ENCODE measurements at places on chromosomes 11 and 22.

- no peak for DNase-seq
Measured at GRCh38 chr22:26494506-26494905, 10.8 kb downstream of the SRRD start.

DNA sequence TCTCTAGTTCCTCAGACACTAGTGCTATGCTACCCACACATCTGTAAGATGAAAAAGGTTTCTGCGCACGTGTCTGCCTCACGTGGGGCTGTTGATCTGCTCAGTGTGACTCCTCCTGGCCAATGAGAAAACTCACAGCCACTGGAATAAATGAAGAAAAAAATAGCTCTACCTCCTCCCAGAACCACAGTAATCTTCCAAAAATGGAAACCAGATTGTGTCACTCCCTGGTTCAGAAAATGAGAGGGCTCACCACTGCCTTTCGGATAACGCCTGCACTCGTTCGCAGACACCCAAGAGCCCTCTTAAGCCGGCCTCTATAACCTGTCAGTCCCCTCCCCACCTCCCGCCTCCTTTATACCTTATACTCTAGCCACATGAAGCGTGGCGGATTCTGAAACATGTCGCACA lies 5.1 kb downstream of the APBB1 start:
- no peak for DNase-seq

GRCh38 chr22:48432781-48433518 lies 1394.7 kb downstream of the BRD1 start:
- no peak for DNase-seq

GRCh38 chr11:13876423-13876822 lies 86.1 kb upstream of the SPON1 start:
- no peak for DNase-seq

GRCh38 chr11:30436801-30437200 lies 113.9 kb downstream of the ARL14EP start:
- no peak for DNase-seq
